ENCODE measurements at places on chromosomes 2 and 18. TPM values are rescaled to one million over a fixed set of nuclear protein-coding genes. Genes with fewer than 3 reads are reported as not detected.
A peak's percentile ranks its signal among the peaks of the same experiment; 100 is the strongest.

MYO1B gene
- total RNA-seq: 154 TPM

SCN7A gene
- total RNA-seq: 0.29 TPM

TLX2 gene
- total RNA-seq: 0.27 TPM

CNDP1 gene
- not detected for total RNA-seq

NT5DC4 gene
- total RNA-seq: not detected

KIF1A gene
- total RNA-seq: 88.9 TPM

SFT2D3 gene
- 6.9 TPM for total RNA-seq

C2orf80 gene
- total RNA-seq: 0.55 TPM

DNA sequence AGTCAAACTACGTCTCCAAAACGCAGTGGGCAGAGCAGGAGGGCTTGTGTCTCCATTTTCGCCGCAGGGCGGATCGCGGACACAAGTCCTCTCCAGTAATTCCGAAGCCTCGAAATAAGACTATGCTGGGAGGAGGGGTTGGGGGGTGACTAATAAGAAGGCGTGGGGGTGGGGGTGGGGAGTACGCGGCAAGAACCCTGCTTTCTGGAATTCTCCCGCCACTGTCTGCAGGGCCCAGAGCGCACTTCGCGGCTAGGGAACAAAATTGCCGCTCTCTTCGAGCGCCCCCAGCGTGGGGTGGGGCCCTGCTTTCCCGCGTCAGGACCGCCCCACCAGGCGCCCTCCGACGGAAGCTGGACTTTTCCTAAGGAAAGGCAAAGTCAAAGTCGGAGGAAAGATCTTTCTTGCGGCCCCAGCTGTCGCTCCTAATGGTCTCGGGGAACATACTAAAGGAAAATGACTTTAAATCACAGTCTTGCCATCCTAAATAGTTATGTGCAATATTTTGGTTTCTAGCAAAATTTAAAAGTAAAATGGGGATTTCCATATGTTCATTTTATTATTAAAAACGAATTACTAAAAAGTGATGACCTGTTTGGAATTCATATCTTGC, 11.9 kb downstream of the NR4A2 start:
- DNase-seq: peak; percentile 64

DNA sequence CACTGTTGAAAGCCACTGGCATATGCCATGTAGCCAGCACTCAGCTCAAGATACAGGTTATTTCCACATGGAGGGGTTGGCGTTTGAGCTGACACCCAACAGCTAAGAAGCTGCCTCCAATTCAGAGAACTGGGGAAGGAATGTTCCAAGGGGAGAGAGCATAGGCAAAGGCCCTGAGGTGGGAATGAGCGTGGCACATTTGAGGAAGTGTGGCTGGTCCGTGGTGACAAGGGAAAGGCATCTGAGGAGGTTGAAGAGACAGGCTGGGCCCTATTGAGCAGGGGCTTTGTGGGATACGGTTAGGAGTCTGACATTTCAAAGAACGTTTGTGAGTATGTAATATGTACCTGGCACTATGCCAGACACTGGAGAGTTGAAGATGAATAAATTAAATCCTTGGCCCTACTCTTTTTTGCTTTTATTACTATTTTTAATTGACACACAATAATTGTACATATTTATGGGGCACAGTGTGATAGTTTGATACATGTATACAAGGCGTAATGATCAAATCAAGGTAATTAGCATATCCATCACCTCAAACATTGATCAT, 27.6 kb upstream of the TMBIM1 start:
- DNase-seq: peak; percentile 43

- DNase-seq: no peak
Measured at GRCh38 chr2:223633656-223634055, 31.5 kb upstream of the SCG2 start.

GRCh38 chr2:165529130-165529529, 59.6 kb downstream of the CSRNP3 start:
- no peak for DNase-seq

GRCh38 chr2:54956111-54956627, 94.1 kb downstream of the RTN4 start:
- DNase-seq: no peak

GRCh38 chr2:226739545-226740030, 60.0 kb downstream of the IRS1 start:
- DNase-seq: no peak

GRCh38 chr2:59080451-59081181, 839.5 kb upstream of the FANCL start:
- DNase-seq: no peak

GRCh38 chr18:74486119-74486849, 9.9 kb upstream of the CNDP2 start:
- no peak for DNase-seq

GRCh38 chr18:49487711-49488310, 777 bp upstream of the C18orf32 start:
- no peak for DNase-seq

- DNase-seq: peak; percentile 32
Measured at GRCh38 chr2:240226672-240227537, 86.4 kb upstream of the OTOS start.

DNA sequence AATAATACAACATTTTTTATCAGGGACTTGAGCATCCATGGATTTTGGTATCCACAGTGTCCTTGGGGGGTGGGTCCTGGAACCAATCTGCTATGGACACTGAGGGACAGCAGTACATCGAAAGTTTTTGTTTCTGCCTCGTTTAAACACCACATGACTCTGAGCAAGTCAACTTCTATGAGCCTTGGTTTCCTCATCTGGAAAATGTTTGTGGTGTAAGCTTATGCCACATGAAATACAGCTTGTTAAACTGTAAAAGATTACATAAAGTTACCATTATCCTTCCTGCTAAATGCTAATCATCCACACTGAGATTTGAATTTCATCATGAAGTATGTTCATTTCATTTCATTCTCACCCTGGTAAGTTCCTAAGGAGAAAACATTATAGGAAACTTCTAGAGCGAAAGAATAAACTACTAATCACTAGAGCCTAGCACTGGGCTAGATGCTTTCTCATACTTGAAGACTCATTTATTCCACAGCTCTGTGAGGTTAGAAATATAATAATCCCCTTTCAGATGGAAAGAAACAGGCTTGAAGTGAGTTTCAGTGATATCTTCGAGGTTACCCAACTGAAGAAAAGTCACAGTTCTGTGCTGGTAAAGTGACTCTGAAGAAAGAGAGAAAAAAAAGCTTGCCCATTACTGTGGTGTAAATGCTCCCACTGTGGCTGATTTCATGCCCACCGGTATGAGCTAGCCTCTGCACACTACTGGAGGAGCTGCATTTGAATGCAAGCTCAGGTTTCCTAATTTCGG, 29.2 kb downstream of the MCFD2 start:
- no peak for DNase-seq

DNA sequence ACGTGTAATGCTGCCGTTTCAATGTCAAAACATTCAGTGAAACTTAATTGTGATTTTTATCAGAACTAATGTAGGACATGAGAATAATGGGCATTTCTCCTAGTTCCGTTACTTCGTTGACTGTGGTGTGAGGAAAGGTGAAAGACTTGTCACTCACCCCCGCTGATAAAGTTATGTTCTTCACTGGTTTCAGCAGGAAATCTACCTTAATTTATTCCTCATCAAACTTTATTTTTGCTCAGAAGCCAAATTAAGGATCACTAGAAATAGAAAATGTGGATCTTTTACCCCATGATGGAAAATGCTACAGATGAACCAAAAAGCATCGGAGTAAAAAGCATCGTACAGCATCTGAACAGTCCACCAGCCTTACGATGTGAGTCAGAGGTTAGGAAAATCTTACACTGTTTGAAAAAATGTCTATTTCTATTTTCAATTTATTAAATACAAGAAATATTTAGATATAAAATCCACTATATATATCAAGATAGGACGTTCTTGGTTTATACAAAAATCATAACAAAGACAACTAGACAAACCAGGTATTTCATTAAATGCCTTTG, 1.0 kb upstream of the ROCK1 start:
- no peak for DNase-seq

GRCh38 chr2:39837856-39838453, 58.9 kb upstream of the THUMPD2 start:
- DNase-seq: peak; percentile 79

DNA sequence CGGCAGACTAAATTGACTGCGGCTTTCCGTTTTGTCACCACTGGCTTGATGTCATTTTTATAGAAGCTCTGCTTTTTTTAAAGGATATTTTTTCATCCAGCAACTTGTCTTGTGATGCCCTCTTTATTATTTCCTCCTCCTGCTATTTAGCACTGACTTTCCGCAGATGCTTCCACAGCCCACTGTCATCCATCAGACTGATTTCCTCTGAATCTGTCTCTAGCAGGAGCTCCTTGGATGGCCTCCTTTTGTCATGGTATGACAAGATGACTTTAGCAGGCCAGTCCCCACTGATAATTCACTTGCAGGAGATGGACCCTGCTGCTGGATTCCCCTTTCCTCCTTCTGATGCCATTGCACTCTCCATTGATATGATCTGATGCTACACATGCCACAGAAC, 454.6 kb downstream of the TSN start:
- no peak for DNase-seq

DNA sequence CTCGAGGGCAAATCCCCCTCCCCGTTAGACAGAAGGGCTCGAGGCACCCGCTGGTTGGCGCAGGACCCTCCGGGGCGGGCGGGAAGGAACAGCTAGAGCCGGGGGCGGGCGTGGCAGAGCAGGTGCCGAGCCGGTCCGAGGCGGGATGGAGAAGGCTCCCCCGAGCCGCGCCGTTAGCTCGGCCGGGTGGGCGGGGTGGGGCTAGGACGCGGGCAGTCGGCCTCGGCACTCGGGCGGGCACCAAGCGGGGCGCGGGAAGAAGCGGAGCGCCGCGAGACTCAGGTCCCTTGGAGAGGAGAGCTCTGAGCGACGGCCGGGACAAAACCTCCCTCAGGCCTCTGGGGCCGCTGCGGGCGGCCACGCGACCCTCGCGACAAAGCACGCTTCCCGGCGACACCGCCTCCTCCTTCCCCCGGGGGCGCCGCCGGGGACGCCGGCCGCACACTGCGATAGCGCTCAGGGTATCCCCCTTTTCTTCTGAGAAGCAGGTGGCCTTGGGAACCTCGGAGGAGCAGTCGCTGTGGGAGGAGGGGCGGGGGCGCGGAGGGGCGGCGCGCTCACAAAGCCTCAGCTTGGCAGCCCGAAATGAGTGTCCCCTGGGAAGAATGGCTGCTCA, 721 bp downstream of the FHOD3 start:
- DNase-seq: peak; percentile 82

DNA sequence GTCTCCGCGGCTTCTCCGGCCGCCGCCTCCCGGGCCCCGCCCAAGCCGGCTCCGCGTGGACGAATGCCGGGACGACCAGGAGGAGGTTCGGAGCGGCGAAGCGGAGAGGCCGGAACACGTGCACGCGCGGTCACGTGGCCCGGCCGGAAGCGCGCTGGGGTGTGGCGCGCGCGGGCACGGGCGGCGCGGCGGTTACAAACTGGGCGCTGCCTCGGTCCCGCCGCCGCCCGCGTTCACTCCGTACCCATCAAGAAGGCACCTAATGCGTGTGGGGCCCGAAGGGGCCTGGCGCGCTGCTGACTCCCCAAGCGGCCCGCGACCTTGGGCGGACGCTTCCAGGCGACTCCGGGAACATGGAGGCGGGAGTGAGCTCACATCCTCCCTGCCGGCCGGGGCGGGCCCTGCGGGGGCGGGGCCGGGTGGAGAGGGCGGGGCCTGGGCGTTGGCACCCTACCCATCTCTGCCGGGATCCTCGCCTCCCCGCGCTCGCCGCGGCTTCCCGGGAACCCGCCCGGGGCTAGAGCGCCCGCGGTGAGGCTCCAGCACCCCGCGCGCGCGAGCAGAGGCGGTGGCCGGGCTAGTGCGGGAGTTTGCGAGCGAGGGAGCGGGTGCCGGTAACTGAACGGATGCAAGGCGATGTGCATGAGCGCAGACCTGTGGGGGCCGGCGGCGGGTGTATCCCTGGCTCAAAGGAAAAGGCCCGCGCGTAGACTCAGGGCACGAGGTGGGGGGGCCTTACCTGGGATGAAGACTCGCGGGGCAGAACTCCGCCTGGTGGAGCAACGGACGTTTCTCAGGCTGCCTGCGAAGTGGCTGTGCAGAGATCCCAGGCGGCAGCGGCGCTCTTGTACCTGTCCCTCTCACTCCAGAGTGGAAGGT, at the start of gene TMEM185B:
TSS of gene TMEM185B (minus strand) at position 367 of the 879 bp plus-strand sequence. CDS start 424 bp downstream, outside the sequence.
- DNase-seq: peak; percentile 95

- no peak for DNase-seq
Measured at GRCh38 chr18:46196627-46197243, 92.5 kb downstream of the HAUS1 start.

DNA sequence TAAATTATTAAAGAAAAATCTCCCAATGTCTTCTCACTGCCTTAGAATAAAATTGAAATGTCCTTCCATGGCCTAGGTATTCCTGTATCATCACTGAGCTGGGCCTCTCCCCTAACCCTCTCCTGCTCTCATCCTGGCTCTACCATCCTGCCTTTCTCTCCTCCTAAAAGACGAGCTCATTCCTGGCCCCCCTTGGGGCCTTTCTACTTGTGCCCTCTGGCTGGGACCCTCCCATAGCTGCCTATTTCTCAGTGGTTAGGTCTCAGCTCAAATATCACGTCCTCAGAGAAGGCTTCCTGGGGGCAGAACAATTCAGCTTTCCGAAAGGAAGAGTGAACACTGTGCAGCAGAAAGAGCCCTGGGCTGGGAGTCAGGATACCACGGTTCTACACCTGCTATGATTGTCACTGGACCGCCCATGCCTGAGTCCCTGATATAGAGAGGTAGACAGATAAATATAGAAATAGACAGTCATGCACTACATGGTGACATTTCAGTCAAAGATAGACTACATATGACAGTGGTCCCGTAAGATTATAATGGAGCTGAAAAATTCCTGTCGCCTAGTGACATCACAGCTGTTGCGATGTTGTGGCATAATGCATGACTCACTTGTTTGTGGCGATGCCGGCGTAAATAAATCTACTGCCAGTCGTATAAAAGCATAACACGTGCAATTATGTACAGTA, 9.4 kb downstream of the DNPEP start:
- no peak for DNase-seq

DNA sequence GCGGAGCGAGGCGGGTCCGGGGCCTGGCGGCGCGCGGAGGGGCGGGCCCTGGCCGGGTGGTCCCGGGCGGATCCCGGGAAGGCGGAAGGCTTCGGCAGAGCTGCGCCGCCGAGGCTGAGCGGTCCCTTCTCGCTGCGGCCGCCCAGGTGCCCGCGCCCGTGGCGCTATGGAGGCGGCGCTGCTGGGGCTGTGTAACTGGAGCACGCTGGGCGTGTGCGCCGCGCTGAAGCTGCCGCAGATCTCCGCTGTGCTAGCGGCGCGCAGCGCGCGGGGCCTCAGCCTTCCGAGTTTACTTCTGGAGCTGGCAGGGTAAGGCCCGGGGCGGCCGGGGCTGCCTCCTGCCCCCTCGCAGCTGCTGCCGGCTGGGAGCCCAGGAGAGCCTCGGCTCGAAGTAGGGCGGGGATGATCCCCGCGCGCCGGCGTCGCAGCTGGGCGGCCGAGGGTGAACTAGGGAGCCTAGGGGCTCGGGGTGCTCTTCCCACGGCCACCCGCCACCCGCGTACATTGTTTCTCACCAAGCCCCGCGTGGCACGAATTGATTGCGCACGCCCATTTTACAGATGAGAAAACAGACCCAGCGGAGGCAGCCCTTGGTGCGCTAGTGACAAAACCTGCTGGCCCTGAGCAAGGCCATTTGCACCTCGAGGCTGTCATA, at the start of gene SLC66A3:
TSS of gene SLC66A3 (plus strand) at position 87 of the 655 bp plus-strand sequence. CDS start at position 167, 80 bp downstream.
- DNase-seq: no peak
